Foreskin melanocyte (primary cell): ENCODE measurements at places on chromosomes 4 and X.

DNA sequence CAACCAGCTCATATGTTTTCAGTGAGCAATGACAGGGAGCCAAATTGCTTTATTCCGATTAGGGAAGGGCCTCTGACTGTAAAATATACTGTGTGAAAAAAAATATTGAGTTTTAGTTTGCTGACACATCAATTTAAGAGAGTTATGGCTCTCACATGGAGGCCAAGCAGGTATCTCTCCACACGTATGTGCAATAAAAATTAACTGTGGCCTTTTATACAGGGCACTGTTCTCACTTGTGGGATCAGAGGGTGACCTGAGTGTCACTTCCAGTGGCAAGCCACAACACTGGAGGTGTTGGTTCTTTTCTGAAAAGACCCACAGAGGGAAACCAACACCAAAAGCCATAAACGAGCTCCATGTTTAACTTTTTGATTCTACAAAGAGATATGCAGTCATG is 462.8 kb downstream of the MID1IP1 start:
- no peak for DNase-seq

DNA sequence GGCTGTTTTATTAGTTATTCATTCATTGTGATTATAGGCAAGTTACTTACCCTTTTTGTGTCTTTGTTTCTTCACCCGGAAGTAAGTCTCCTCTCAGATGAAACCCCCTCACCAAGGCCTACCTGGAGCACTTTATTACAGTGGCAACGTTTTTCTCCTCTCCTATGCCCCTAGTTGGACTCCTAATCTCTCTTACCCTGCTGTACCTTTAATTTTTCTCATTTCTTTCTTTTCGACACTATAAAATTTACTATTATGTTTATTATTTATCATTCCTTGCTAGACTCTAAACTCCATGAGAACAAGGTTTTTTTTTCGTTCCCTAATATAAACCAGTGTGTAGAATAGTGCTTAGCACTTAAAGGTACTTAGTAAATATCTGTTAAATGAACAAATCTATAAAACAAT is 17.5 kb downstream of the STAP1 start:
- no peak for DNase-seq

DNA sequence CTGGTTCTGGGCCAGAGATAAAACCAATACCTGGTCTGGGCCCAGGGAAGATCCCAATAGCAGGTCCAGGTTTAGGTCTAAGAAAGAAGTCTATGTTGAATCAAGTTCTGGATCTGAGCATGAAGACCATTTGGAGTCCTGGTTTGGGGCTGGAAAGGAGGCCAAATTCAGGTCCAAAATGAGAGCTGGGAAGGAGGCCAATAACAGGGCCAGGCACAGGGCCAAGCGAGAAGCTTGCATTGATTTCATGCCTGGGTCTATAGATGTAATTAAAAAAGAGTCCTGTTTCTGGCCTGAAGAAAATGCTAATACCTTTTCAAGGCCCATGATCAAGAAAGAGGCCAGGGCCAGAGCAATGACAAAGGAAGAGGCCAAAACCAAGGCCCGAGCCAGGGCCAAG is 3.4 kb downstream of the GPRASP1 start:
- DNase-seq, result no peak

DNA sequence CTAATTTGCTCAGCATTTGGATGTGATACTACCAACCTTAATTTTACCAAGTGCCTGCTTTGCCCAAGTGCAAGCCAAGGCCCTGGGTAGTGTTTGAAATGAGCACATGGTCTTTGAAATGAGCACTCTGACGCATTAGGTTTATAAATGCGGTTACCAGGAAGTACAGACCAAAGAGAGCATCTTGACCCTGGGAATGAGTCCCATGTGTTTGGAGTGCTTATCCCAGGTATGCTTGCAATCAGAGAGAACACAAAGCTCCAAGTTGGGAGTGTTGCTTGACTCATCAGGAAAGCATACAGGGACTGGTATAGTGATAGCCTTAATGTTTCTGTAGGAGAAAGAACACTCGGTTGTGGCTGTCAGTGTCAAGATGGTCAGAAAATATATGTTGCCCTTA is 203.6 kb upstream of the MAMLD1 start:
- no peak for DNase-seq

- no peak for DNase-seq
Measured at GRCh38 chrX:32495855-32496254, 715.5 kb downstream of the DMD start.

DNA sequence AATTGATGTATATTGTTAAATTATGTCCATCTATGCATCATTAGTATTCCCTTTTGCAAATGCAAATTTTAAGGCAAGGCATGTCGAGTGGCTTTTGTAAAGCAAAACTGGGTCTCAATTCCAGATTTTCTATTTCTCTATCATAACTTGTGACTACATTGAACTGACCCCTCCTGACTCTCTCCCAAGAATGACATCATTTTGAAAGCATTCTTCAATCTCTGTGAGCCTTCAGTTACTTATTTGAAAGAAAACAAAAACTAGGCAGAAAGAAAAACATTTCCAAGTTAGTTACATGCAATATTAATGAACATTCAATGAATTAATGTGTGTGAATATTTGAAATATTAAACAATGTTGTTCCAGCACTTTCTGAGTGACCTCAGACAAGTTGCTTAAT is 314.3 kb upstream of the CLNK start:
- no peak for DNase-seq
